ENCODE measurements at places on chromosomes 5 and 9. TPM values are rescaled to one million over a fixed set of nuclear protein-coding genes. Genes with fewer than 3 reads are reported as not detected.
A peak's percentile ranks its signal among the peaks of the same experiment; 100 is the strongest.

DNA sequence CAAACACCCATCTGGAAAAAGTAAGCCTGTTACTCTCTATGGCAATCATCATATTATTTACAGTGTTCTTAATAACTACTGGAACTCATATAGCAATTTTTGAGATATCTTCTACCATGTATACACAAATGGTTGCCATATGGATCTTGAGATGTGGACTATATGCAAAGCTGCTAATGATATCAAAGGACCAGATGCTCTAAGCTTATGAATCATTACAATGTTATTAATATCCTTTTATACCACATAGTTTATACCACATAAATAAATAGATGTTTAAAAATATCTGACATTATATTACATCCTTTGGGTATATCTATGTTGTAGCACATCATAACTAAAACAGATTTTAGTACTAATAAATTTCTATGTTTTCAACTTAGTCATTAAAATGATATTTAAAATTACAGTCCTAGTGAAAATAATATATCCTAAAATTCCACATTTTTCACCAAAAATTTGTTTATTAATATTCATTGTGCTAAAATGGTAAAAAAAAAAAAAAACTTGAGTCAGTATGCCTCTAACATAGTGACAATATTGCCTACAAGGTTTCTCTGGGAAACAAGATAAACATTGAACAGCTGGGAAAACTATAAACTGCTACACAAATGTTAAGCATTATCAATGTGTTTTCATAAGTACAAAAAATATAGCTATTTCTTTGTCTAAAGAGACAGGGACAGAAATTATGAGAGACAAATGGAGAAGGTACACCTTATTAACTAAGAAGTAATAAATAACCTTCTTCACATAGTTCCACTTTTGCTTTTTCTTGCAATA is 85.5 kb downstream of the DTWD2 start:
- no peak for DNase-seq

- DNase-seq, result peak; percentile 20
Measured at GRCh38 chr9:134648701-134649530, 7.3 kb downstream of the COL5A1 start.

DNA sequence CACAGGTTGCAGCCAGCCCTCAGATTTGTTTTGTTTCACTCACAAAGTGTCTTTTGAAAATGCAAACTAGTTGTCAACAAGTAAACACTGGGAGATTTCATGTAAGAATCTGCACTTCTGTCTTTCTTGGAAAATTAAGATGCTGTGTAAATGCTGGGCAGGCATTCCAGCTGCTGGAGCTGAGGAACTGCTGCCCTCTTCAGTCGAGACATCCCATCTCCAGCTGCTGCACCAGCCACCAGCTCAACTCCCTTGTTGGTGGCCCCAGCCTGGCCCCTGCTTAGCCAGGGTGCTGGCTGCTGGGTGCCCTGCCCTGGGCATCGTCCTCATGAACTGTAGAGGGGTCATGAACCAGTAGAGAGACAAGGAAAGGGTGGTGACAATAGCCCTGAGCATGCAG is 33.1 kb upstream of the AFAP1L1 start:
- no peak for DNase-seq

DNA sequence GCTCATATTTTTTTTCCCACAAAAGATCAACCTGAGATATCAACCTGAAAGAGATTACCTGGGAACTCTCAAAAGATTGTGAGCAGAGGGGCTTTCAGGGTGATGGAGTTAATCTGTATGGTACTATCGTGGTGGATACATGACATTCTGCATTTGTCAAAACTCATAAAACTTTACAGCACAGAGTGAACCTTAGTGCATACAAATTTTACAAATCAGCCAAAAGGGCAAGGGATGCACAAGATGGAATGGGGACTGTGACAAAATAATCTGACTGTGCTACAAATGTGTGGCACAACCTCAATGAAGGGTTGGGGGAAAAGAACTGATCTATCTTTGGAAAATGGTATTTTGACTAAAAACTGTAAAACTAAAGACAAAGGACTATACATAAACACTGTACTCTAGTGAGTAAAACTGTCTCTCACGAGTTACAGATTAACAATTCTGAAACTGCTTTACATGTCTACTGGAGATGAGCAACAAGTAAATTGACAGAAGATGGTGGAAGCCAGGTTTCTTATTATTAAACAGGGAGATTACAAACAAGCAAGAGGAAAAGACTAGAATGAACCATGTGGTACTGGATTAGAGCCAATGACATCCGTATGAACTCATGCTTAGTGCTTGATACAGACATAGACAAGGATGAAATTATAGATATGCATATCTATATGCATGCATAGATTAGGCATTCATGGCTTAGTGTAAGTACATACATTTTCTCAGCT is 24.8 kb upstream of the RLN1 start:
- DNase-seq, result no peak

GRCh38 chr5:126363658-126364057 is 59.6 kb upstream of the GRAMD2B start:
- no peak for DNase-seq

DNA sequence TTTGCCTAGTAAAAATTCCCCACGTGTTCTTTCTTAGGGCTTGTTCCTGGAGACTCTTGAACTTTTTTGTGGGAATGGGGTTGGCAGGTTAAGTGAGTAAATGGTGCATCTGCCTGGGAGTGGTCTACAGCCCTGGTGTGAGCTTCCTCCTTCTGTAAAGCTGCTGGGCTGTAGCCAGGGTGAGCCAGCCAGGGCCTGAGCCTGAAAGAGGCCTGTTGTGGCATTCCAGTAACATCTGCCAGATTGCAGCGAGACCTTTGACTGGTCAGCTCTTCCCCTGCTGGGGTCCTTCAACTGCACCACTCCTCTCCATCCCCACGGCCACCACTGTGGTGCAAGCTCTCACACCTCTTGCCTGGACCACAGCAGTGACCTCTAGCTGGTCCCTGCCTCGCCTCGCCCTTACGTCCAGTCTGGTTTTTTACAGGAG is 47.5 kb downstream of the SLC22A5 start:
- no peak for DNase-seq

- DNase-seq, result no peak
Measured at GRCh38 chr9:75170898-75171360, 82.6 kb downstream of the OSTF1 start.

- no peak for DNase-seq
Measured at GRCh38 chr9:16682273-16682672, 188.2 kb downstream of the BNC2 start.

GRCh38 chr9:110029429-110029955 is 178.5 kb downstream of the C9orf152 start:
- no peak for DNase-seq

DNA sequence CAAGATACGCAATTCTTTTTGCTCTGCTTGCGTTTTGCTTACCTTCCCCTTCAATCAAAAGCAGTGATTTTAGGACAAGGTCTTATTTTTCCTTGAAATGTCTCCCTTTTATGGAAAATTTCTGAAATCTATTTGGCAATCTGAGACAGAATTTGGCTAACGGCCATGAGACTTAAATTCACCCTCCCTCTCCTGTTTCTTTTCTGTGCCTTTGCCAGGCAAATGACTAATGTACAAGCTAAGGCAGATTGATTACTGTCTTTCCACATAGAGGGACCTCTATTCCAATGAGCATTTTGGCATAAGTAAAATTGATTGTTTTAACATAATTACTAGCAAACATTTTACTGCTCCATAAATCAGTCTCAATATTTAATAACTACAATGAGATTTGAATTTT is 31.7 kb downstream of the FAM81B start:
- DNase-seq, result no peak

DNA sequence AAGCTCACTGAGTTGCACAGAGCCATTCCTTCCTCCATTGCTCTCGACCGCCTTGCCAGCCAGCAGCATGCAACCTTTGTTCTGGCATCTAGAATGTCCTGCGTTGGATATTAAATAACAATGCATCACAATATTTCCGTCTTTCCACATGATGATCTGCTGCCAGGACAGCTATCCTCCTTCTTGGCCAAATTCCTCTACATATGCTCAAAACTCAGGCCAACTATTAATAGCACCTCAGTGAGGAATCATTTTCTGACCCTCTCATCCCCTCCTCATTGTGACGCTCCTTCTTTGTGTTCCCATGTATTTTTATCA is 128.6 kb downstream of the MYO10 start:
- DNase-seq, result no peak

GRCh38 chr5:60178101-60178500 is 284.6 kb upstream of the PDE4D start:
- DNase-seq, result no peak

- no peak for DNase-seq
Measured at GRCh38 chr5:95365302-95366095, 25.7 kb upstream of the FAM81B start.

DNA sequence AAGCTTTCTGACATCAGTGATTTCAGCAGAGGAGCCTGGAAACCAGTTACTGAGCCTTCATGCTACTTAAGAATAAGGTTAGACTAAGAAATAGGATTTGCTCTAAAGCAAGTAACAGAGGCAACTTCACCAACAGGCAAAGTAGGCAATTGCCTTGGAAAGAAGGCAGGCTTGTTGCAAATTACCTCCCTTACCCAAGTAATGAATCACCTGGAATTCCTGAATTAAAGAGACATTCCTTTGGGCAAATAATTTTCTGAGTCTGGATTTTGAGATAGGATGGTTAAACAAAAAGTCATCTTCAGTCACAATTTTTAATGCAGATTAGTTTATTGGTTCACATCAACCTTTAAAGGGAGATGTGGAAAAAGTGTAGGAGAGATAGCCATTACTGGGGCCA is 92.8 kb downstream of the ITGA1 start:
- DNase-seq, result no peak

GRCh38 chr9:110767559-110768063 is 99.0 kb downstream of the MUSK start:
- no peak for DNase-seq

DNA sequence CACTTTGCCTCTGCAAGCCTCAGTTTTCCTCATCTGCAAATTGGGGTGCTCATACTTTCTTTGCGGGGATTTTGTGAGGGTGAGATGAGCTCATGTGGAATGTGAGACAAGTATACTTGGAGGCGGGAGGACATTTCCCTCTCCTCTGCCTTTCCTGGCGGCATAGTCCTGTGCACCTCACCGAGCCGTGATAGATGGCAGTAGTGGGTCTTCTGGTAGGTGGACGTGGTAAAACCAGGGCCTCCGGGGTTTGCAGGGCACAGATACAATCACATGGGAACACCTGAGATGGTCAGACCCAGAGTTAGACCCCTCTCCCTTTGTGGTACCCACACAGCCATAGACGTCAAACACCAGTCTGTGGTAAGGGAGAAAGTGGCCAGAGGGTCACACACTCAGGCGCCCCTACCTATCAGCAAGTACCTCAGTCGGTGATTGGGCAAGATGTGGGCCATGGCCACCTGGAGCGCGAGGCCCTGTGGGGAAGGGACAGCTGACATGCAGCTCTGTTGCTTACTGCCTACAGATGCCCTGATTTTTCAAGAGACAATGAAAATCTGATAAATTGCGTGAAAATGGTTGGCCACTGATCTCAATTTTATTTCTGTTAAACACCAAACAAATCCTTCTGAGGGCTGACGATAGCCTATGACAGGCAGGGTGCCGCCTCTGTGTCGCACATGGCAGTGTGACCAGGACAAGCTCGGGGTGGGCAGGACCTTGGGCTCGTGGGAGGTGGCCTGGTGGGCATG is 9.9 kb downstream of the ERGIC1 start:
- DNase-seq, result no peak

DNA sequence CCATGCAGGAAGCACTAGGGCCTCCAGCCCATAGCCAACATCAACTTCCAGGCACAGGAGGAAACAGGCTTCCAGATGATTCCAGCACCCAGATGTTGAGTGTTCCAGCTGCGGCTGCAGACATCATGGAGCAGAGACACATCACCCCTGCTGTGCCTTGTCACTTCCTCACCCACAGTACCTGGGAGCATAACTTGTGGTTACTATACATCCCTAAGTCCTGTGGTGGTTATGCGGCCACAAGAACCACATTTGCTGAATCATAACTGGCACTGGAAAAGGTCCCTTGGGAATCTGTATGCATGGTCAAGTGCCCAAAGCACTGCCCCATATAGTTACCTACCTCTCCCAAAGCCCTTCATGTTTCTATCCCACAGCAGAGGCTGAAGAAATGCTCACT is 56.6 kb downstream of the WHRN start:
- no peak for DNase-seq

DNA sequence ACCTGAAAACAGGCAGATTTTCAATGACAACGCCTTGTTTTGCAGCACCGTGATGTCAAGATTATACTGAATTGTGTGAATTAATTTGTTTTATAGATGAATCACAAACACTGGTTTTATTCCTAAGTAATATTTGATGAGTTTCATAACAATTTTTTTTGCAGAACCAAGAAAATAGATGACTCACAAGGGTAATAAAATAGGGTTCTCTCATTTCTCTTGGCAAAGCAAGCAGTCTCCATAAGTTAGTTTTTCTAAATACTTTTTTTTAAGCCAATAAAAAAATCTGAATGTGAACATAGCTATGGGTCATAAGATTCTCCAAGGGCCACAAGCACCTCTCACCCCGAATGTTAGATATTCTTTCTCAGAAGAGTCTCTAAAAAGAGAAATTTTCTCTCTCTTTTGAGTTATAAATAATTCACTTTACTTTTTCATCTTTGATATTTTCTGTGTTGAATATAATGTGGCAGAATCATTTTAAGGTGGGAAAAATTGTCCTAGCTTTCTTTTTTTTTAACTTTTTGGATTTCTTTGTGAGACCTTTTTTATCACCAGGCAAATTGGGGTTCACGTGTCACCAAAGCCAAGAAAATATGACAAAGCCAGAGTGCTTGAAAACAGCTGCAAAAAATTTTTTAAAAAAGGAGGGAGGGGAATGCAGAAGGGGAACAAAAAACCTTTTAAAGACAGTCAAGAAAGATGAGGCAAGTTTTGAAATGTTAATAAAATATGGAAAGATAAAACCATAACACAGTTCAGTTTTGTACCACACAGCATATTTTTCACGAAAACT is 174.6 kb upstream of the DAPK1 start:
- DNase-seq, result no peak

DNA sequence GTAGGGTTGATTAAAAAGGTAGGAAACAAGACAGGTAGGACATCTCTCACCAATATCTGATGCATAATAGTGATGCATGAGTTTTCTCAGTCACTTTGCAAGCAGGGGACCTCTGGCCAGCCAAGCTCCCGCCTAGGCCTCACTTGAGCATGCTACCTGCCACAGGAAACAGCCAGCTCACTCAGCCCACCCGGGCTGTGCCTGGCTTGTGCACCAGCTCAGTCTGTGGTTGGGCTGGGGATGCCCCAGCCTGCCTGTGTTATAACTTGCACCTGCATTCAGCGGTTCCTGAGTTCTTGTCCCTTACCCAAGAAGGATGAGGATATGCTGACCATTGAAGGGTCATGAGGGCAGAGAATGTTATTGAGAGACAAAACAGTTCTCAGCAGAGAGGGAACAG is 172.8 kb upstream of the PLCXD3 start:
- DNase-seq, result no peak

- DNase-seq, result no peak
Measured at GRCh38 chr9:2321523-2322148, 300.0 kb upstream of the VLDLR start.

The THOC3 gene
- total RNA-seq, result 62.0 TPM

The MAMDC4 gene
- total RNA-seq, result 12.9 TPM

The DOCK8 gene
- total RNA-seq, result 136 TPM

The SLC22A4 gene
- 2.6 TPM for total RNA-seq

The SCGB3A2 gene
- total RNA-seq, result not detected

The PCDHGC5 gene
- not detected for total RNA-seq

The VAV2 gene
- total RNA-seq, result 6.0 TPM

The CAPSL gene
- total RNA-seq, result 0.40 TPM

The PLEKHG4B gene
- not detected for total RNA-seq

The CCNI2 gene
- 8.8 TPM for total RNA-seq
